Effector CD4-positive, alpha-beta T cell (primary cell): ENCODE measurements at places on chromosomes 4 and X.

DNA sequence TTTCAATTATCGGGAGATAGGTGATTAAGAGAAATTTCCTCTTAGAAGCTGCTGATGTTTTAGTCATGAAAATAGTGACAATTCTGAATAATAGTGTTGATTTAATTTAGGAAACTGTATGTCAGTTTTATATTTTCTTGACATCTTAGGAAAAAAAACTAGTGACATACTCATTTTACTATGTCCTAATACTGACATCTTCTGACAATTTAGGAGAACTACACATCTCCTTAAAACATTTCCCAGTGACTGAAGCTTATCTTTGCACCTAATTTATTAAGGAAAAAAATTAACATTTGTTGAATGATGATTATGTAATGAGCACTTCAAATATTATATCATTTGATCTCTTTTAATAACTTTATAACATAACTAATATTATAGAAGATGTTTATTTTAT, 42.0 kb upstream of the RBMXL3 start:
- DNase-seq: no peak

DNA sequence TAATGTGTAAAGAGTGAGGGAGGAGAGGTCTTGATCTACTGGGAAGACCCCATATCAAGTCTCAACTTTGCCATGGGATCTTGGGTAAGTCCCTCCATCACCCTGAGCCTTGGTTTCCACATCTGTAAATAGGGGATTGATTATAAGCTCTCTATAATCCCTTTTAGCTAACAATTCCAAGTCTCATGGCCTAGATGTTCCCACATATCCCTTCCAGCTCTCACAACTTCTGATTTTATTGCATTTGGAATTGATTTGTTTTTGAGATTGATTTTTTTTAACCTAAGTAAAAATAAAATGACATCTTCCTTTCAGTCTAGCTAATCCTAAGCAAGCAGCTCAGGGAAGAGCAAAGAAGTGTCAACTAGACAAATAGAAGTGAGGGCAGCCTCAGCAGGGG, 29.8 kb downstream of the SMIM20 start:
- no peak for DNase-seq

- no peak for DNase-seq
Measured at GRCh38 chrX:111504941-111505340, 6.5 kb upstream of the SERTM2 start.

GRCh38 chr4:153260132-153260531, 55.9 kb downstream of the TRIM2 start:
- DNase-seq: no peak

DNA sequence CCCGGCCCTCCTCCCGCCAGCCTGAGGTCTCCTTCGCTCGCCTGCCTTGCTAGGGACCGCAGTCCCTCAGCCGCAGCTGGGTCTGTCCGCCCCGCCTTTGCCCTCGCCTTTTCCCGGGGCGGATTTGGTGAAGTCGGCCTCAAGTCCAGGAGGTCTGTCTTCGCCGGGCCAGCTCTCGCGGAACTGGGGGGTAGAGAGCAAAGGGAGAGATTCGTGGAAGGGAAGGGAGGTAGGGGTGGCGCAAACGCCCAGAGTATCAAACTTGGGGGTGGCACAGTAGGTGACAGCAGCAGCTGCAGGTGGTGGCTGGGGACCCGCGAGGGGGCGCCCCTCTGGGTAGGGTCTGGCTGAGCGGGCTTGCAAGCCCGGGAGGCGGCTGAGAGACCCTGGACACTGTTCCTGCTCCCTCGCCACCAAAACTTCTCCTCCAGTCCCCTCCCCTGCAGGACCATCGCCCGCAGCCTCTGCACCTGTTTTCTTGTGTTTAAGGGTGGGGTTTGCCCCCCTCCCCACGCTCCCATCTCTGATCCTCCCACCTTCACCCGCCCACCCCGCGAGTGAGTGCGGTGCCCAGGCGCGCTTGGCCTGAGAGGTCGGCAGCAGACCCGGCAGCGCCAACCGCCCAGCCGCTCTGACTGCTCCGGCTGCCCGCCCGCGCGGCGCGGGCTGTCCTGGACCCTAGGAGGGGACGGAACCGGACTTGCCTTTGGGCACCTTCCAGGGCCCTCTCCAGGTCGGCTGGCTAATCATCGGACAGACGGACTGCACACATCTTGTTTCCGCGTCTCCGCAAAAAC, at the start of gene NPY2R:
Gene NPY2R (plus strand): TSS at position 379 of the 797 bp plus-strand sequence. CDS start 5,304 bp downstream, outside the sequence.
- no peak for DNase-seq
